ENCODE measurements at places on chromosomes 2 and 18.

DNA sequence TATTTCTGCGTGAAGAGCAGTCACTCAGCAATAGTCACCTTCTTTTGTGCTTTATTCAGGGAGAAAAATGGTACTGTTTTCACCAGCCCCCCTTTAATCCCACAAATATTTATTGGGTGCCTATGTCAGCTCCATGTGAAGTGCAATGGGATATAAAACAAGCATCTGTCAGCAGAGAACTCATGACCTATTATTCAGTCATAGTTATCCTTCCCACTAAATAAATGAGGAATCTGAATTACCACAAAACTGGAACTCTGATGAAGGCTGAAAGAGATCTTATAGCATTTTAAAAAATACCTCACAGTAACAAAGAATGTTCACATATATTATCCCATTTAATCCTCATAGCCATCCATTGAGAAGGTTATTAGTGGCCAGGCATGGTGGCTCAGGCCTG lies 45.8 kb downstream of the DHX57 start:
- no peak for DNase-seq

DNA sequence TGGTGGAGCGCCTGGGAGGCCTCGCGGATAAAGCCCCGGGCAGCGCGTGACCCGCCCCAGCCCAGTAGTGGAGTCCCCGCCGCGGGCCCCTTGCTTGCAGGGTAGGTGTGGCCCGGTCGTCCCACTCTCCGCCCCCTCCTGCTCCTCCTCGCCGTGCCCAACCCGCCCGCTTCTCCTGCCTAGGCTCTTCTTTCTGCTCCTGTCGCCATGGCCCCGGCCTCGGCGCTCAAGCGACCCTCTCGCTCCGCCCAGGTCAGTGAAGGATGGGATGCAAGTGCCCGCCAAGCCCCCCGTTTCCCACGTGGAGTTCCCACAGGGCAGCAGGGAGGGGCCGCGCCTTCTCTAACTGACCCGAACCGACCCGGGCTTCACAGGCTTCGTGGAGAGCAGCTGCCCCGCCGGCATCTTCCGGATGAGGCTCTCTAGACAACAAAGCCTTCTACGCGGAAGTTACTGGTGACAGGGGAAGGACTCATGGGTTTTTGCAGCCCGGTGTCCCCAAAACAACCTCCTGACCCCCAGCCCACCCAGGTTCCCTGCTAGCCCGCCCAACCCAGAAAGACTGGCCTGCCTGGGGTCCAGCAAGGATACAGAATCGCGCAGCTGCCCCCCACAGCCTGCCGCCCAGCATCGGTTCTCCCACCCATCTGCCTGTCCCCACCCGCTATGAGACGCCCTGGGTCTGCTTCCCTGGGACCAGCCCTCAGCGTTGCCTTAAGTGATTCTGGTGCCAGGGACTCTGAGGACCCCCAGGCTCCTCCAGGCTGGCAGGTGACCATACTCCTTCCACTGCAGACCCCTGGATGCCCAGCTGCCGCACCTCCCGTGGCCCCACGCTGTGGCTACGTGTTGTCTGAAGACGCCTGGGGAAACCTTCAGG lies 32.8 kb downstream of the TTC32 start:
- DNase-seq, result peak; percentile 16

DNA sequence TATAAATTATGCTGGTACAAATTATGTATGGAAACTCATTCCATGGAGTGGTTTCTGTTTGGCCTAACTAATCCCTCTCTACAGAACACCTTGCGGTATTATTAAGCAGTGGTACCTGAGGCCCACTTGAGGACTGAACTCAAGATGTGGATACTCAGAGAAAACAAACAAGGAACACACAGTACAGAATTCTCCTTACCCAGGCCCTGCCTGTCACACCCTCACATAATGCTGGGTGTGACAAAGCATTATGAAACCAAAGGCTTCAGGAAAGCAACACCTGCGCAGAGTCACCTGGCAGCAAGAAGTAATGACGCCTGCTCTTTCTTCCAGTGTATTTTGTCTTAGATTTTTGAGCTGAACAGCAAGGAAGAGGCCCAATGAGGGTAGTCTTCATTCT lies 264.7 kb downstream of the PAX3 start:
- no peak for DNase-seq

- no peak for DNase-seq
These were observed 447.2 kb upstream of the TNP1 start for GRCh38 chr2:217307023-217307422.

DNA sequence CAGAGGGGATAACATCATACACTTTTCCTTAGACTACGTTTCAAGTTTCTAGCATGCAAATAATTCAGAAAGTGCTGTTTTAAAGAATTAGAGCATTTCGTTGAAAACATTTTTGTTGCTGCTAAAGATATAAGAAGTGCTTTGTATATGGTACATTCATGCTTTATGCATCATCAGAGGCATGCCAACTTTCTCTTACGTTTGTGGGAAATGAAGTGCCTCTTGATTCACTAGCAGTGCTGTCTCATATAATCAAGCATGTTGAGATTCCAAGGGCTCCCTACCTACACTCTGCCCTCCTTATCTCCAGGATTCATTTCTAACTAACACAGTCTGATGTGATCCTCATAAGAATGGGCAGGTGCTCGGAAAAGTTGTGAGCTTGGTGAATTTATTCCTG lies 748.6 kb upstream of the DDX18 start:
- no peak for DNase-seq

- DNase-seq, result no peak
These were observed 36.0 kb downstream of the SETBP1 start for GRCh38 chr18:44716697-44717163.

DNA sequence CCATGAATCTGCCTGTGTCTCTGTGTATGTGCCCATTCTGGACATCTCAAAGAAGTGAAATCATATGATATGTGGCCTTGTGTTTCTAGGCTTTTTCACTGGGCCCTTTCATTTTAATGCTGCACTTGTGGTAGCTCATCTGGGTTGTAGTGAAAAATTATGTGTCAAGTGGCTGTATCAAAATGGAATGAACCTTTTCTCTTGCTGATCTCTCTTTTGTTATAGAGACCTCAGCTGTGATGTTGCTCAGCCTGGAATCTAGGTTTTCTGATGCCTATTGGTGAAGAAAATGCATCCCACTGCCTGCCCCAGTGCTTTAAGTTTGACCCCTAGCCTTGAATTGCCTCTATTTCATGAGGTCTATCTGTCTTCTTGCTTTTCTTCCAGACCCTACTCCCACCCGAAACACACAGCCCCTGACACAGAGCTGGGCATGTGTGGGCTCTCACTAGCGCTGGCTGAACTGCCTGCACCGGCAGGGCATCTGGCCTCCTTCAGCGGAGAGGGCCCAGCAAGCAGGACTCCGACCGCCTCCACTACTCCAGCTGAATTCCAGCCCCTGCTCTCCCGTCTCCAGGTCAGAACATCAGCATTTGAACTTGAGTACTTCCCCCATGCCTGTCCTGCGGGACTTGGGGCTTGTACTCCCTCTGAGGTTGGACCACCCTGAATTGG lies 175.8 kb upstream of the MSH6 start:
- DNase-seq, result no peak

DNA sequence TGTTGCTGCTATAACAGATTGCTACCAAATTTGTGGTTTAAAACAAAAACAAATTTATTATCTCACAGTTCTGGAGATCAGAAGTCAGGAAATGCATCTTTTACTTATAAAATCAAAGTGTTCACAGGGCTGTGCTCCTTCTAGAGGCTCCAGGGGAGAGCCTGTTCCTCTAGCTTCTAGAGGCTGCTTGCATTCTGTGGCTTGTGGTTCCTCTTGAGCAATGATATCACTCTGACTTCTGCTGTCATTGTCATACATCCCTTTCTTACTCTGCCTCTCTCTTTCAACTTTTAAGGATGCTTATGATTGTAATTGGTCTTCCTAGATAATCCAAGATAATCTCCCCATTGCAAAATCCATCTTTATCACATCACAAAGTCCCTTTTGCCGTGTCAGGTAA lies 6.1 kb upstream of the DCC start:
- no peak for DNase-seq

DNA sequence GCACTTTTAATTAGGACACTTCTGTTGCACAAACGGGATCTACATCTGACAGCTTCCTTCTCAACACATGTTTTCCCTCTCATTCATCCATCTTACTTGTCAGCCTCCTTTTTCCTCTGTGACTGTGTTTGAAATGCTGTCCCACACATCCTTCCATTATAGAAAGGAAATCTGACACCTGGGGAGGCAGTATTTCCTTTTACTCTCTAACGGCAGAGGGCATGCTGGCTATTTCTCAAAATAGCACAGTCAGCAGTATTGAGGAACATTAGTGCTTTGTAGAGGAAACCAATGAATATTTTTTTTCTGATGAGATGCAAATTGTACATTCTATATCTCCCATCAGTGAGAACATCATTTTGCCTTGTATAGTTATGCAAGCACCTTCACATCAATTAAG lies 668.7 kb downstream of the SLC4A3 start:
- no peak for DNase-seq

GRCh38 chr2:196171248-196171871 lies at the start of gene STK17B:
Gene STK17B (minus strand): TSS chr2:196171578. CDS start chr2:196163383, 8,195 bp downstream.
- DNase-seq, result peak; percentile 94

DNA sequence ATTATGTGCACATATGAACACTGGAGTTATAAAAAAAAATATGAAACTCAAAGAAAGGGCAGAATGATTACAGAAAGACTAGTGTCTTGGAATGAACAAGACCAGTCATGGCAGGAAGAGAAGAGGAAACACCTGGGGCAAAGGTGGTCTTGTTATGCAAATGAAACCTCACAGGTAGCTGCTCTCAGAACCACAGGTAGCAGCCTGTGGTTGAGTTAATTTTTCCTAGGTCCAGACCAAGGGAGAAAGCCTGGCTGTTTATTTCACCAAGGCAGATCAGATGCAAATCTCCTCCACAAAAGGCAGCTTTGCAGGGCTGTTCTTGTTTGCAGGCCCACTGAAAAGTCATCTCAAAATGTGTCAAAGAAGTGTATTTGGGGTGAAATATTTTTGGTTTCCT lies 785.8 kb downstream of the RNF144A start:
- no peak for DNase-seq

- no peak for DNase-seq
These were observed 76.2 kb upstream of the STK39 start for GRCh38 chr2:168323529-168324021.
